Hippocampal formation (tissue), 2 donors: ENCODE measurements at places on chromosomes 11 and 22.

- no peak for DNase-seq
Observed at GRCh38 chr11:15851051-15851498, 505.3 kb downstream of the SOX6 start.

DNA sequence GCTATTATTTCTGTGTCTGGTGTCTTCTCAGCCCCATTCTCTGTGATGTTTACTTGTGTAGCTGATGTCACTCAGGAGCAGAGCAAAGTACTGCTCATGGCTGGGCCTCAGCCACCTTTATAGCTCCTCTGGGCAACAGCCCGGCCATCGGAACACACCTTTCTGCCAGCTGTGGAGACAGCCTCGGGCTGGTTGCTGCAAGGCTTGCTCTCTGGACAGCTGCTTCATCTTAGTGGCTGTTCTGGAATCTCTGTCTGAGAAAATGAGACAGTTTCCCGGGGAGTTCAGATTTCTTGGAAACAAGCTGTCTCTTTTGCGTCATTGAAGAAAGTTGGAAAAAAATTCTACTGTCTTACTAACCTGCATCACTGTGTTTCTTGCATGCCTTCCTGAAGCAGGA, 20.0 kb downstream of the THY1 start:
- no peak for DNase-seq

- DNase-seq, result no peak
Observed at GRCh38 chr22:42562279-42562678, 8.5 kb downstream of the SERHL2 start.

DNA sequence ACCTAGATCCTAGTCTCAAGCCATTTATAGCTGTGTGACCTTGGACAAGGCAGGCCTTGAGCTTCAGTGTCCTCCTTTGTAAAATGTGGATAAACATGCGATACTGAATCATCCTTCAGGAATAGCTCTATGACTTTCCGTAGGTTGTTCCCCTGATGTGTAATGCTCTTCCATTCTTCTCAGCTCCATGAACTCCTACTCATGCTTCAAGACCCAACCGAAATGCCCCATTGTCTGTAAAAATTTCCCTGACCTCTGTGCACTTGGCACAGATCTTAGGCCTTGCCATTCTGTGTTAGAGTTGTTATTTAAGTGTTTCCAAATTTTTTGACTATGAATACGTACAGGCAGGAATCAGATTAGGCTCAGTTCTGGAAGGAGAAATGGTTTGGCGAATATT, 3.3 kb upstream of the BEST1 start:
- DNase-seq, result no peak

- peak; percentile 71 for DNase-seq
Observed at GRCh38 chr11:73982595-73982989, at the start of gene UCP2. Gene UCP2 (minus strand): TSS chr11:73982843. CDS start chr11:73978378, 4,465 bp downstream.

- no peak for DNase-seq
Observed at GRCh38 chr11:35304386-35304775, 115.0 kb downstream of the SLC1A2 start.

- no peak for DNase-seq
Observed at GRCh38 chr11:103968685-103969084, 67.8 kb upstream of the DDI1 start.

DNA sequence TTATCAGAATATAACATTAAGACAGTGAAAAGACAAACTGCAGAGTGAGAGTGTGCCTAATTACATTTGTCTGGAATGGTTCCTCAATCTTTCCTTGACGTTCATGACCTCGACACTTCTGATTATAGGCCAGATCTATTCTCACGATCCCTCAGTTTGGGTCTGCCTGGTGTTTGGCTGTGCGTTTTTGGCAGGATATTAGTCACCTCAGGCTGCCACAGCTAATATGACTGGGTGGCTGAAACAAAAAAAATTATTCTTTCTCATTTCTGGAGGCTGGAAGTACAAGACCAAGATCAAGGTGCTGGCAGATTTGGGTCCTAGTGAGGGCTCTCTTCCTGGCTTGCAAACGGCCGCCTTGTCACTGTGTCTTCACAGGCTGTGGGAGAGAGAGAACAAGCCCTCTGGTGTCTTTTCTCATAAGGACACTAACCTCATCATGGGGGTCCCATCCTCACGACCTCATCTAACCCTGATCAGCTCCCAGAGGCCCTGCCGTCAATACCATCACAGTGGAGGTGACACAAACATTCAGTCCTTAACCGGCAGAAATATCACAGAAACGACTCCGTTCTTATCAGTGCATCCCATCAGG, 23.2 kb downstream of the IFITM10 start:
- no peak for DNase-seq

GRCh38 chr11:69541501-69542313, 60.2 kb downstream of the LINC01488 start:
- no peak for DNase-seq

- DNase-seq, result peak; percentile 33
Observed at GRCh38 chr11:35158701-35159510, 19.9 kb downstream of the CD44 start.

DNA sequence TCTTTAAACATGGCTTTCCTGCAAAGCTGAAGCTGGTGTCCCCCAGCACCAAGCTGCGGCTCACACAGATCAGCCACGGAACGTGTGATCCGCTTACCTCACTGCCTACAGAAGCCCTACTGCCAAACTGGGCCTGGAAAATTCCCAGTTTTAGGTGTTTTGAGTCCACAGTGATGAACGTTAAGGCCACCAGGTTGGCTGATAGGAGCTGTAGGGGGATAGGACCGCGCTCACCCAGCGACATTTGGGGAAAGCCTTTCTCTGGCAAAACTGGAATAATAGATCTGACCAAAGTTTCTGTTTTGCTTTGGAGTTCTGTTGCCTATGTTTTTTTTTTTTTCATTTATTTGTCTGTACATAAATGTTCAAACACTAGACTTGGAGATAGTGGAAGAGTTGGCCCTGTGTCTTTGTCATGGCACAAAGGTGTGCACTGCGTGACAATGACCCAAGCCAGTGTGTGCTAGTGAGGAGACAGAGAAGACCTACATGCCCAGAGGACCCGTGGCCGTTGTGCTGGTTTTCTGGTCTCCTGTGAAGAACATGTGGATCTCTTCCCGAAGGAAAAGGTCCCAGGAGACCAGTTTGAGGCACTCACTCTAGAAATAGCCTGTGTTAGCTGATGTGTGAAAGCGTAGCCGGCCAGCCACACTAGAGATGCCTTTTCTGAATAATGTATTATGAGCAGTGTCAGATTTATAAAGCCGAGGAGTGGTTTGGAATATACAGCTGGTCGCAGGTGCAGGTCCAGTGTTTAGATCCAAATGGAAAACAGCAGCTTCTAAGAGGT, 15.0 kb downstream of the ASPHD2 start:
- no peak for DNase-seq

DNA sequence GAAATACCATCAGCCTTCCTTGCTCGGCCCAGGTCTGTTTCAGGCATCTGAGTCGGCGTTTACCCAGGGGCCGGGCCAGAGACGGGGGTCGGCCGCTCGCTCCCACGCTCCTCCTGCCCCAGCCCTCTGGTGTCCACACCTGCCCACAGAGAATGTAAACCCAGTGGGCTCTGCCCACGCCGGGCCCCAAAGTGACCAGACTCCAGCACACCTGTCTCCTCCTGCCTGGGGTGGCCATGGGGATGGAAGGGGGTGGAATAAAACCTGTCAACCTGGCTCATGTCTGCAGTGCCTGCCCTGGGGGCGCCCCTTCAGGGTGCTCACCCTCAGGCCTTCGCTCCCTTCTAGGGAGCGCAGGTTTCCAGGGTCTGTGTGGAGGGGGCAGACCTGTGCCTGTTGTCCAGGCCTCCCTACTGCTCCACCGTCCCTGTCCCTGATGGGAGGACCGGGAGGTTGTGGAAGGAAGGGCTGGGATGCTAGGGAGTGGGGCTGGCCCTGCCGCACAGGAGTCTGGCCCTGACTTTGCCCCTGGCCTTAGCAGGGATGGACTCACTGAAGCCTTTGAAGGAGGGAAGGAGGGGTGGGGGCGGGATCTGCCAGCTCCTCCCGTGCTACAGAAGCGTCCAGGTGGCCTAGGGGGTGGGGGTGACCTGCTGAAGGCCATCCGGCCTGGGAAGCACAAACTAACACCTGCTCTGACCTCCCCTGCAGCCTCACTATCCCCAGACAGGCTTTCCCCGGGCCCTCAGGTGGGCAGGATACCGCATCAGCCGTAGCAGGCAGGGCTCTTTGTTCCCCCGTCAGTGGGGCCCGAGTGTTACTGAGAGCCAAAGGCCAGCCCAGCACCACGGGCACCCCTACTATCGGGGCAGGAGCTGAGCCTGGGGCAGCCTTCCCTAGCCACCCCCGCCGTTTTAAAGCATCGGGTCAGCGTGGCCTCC, 14.7 kb upstream of the ARHGAP8 start:
- no peak for DNase-seq

- no peak for DNase-seq
Observed at GRCh38 chr11:10488934-10489691, 34.0 kb downstream of the AMPD3 start.

- no peak for DNase-seq
Observed at GRCh38 chr11:6248248-6248647, 9.4 kb downstream of the CNGA4 start.

GRCh38 chr11:32307913-32308312, 127.4 kb downstream of the WT1 start:
- no peak for DNase-seq

GRCh38 chr22:33529424-33530113, 390.7 kb downstream of the LARGE1 start:
- no peak for DNase-seq

DNA sequence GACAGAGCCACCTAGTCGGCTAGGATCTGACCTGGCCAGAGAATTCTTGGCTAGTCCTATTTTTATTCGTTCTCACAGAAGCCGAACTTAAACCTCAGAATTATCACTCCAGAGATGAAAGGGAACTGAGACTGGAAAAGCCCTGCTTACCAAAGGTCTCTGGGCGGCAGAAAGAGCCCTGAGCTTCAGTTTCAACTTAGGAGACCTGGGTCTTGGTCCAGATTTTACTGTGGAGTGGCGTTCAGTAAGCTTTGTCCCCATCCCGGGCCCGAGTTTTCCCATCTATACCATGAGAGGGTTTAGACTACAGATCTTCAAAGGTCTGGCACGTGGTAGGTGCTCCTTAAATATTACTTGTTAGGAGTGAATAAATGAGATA, 516 bp downstream of the NEU3 start:
- DNase-seq, result no peak

- no peak for DNase-seq
Observed at GRCh38 chr22:49186762-49187161, 640.9 kb downstream of the BRD1 start.

DNA sequence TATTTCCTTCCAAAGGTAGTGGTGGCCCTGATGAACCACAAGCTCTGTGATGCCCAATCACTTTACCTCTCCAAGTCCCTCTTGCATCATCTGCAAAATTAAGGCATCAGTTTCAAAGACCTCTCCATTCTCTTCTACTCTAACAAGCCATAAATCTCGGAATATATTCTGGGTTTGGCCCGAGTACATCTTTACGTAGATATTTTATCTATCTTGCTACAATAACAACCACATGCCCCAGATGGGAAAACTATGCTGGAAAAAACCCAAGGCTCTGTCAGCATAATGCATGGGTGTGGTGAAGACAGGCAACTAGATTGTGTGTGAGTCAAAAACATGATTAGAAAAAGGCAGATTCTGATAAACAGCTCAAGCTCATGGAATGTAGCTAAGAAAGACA, 228.2 kb upstream of the BLID start:
- no peak for DNase-seq

GRCh38 chr11:73406131-73406530, 29.9 kb downstream of the RELT start:
- no peak for DNase-seq

GRCh38 chr11:69889400-69890318, 70.4 kb upstream of the FGF3 start:
- DNase-seq, result no peak

- DNase-seq, result no peak
Observed at GRCh38 chr11:9855579-9856287, 191.9 kb downstream of the SWAP70 start.

DNA sequence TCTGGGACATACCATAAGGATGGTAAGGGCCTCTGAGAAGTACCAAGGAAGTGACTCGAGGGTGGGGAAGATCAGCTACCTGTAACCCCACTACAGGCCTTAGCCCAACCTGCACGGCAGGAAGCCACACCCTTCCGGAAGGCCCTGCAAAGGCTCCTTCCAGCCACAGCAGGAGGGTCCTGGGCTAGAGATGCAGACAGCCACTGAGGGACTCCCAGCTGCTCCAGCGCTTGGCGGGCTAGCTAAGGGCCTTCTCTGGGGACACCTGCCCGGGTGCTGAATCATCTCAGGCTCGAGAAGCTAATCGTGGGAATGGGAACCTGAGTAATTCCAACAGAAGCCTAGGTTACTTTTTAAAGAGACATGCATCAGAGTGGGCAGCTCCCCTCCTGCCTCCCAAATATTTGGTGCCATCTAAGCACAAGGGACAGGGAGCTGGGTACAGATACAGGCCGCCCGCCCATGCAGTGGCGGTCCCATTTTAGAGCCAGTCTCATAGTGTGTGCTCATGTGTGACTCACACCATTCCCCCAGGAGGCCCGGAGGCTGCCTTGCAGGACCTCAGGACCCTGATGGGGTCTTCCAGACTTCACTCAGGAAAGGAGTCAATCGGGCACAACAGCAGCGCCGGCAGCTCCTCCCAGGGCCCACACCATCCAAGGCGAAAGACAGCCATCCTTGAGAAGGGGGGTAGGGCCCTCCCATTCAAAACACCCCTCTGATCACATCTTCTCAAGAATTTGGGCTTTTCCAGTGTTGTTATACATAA, 8.0 kb downstream of the MYH9 start:
- no peak for DNase-seq

GRCh38 chr11:40100162-40100553, 1359.3 kb downstream of the LRRC4C start:
- no peak for DNase-seq

- DNase-seq, result no peak
Observed at GRCh38 chr11:3126901-3127691, 38.0 kb downstream of the OSBPL5 start.

DNA sequence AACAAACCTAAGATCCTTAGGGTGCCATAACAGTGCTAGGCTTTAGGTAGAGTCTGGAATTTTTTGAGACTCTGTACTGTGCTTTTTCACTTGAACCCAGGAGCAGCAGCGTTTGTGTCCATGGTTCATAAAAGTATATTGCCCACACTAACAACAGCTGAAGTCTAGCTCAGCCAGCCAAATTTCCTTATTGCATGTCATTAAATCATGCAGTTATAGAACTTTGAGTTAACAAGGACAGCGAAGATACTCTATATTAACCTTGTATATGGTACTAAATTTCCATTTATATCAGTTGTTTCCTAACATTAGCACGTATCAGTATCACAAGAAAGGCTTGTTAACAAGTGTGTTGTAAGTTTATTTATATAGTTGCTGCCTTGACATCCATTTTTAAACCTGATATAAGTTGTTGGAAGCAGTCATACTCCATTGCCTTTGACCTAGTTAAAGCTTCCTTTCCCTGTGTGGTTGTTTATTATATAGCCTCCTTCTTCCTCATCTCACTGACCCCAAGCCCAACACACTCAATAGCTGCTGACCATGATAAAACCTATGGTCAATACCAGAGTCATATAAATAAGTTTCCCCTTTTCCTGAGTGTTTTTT, 46.7 kb downstream of the NXPE2 start:
- DNase-seq, result no peak
